ENCODE measurements at places on chromosomes 6 and 20.

- DNase-seq: no peak
These were observed 4.7 kb downstream of the LINC00237 start for GRCh38 chr20:21101453-21101931.

DNA sequence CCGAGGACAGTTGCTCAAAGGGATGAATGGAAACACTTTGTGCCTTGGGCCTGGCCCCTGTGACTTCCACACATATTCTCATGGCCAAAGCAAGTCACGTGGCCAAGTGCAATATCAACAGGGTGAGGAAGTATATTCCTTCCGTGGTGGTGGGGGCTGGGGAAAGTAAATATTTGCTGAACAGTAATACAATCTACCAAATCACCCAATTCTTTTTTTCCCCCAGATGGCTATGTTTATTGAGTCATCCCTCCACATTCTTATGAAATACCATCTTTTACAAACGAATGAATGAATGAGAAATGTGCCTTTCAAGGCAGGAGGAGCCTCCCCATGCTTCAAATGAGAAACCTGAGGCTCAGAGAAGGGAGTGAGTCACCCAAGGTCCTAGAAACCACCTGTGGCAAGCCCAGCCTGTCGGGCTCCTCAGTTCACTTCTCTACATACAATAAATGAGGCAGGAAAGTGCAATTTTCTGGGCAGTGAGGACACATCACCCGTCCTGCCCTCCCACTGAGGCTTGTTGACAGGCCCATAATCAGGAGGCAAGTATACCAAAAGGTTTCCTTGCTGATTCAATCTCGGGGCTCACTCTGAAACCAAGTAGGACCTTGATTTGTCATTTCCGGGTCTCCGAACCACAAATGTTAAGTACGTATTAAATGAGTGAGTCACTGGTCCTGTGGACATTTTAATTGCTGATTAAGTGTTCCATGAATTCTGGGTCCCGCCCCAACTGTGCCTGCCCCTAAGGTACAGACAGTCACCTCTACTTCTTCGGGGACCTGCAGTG is 25.3 kb upstream of the TOP1 start:
- DNase-seq: peak; percentile 7

DNA sequence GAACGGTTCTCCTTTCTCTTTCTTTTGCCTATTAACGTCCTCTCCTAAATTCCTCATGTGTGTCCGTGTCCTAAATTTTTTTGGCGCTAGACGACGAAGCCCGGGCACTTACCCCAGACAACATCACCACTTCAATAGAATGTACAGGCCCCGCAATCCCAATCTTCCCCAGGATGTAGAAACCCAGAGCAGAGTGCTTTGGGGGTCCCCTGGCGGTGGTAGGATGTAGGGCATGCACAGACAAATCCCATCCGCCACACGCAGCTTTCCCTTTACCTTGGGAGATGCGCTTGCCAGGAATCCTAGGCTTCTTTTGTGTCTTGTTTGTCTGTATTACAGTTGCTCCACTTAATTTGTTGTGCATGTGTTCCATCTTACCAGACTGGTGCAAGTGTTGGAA is 417.3 kb upstream of the ARID1B start:
- DNase-seq: no peak

DNA sequence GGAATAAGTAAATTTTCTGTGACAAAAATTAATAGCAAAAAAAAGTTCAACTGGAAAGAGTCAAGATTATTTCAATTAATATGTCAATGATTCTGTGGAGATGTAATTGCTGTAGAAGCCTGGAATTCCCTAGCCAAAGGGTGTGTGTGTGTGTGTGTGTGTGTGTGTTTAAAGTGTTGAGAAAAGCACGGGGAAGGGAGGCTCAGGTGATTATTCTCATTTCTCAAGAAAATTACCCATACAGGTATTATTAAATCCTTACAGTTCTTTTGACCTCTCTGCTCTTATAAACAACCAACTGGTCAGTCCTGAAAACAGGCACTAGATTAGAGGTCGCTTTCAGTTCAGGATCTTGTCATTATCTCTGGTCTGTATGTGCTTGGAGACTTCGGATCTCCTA is 129.3 kb upstream of the SASH1 start:
- no peak for DNase-seq

GRCh38 chr20:62647521-62648317 is 5.4 kb downstream of the SLCO4A1 start:
- DNase-seq: no peak
